ENCODE measurements at places on chromosomes 7 and 10.

GRCh38 chr7:151051108-151051507 is 2.8 kb downstream of the ASIC3 start:
- DNase-seq, result peak; percentile 66

DNA sequence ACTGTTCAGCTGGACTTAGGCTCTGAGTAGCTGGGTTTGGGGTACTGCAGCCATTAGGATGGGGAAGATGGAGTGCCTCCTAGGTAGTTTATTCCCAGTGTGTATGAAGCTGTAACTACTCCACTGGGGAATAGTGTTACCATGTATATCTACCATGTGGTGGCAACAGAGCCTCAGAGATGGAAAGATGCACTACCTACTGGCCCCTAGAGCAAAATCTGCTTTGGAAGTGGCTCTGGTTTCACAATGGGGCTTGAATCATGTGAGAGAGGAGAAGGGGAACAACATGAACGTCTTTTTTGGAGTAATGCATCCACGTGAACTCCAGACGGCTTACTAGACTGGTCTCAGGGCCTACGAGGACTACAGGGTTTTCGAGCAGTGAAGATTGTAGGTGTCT is 167.3 kb downstream of the CALCR start:
- DNase-seq, result no peak

DNA sequence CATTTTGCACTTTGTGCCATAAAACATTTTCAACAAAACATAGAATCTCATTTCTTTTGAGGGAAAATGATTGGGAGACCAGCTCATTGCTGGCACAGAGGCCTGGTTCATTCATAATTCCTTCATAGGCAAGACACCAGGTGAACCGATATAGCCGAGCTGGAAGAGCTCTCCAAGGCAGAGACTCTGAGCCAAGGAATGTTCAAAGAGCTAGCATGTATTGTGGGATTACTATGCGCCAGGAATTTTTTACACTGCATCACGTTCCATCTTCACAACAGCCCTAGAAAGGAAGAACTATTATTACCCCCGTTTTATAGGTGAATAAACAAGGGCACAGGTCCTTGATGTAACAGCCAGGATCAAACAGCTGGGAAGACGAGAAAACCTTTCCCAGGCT is 2.1 kb upstream of the IL6 start:
- DNase-seq, result no peak

DNA sequence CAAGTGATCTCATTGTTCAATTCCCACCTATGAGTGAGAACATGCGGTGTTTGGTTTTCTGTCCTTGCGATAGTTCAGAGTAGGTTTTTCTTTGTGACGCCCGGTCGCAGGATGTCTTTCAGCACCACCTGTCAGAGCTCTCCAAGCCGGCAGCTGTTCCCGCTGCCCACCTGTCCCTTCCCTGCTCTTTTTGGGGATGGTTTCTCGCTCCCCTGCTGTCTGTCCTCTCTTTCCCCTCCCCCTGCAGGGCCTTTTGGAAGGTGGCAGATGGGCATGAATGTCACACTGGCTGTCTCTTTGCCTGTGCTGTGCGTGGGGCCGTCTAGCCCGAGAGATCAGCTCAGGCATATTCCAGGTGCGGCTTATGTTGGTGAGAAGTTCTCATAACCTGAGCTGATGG is 137.0 kb downstream of the GRK5 start:
- DNase-seq, result no peak

DNA sequence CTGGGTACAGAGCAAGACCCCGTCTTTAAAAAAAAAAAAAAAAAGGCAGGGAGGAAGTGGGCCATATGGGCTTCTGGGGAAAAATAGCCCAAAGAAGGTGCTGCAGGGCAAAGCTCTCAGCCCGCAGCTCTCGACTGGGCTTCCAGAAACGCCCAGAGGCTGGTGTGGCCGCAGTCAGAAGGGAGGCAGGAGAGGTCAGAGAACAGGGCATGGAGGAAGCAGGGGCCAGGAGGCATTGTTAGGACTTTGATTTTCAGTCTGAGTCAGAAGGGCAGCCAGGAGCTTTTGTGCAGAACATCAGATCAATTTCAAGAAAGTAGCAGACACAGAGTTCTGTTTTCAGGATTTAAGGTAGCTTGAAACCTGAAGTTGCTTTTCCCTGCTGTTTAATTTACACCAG is 35.3 kb upstream of the CYTH3 start:
- DNase-seq, result no peak

- DNase-seq, result no peak
Measured at GRCh38 chr7:50717181-50717580, 65.5 kb downstream of the GRB10 start.

DNA sequence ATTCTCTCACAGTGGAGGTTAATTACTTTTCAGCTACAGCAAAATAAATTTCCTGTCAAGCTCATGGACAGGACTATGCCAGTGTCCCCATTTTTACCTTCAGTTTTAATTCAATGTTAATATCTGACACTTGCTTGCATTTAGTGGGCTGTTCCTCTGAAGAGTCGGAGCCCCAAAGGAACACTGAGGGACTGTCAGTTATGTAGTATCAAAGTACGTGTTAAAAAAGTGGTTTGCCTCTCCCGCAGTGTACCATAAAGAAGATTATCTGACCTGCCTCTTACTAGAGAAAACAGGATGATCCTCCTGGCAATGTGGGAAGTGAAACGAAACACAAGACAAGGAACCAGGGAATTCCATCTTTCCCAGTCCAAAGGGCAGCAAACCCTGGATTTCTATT is 1010.9 kb upstream of the PHF14 start:
- no peak for DNase-seq

GRCh38 chr10:23015021-23015707 is 80.2 kb upstream of the MSRB2 start:
- DNase-seq, result no peak

DNA sequence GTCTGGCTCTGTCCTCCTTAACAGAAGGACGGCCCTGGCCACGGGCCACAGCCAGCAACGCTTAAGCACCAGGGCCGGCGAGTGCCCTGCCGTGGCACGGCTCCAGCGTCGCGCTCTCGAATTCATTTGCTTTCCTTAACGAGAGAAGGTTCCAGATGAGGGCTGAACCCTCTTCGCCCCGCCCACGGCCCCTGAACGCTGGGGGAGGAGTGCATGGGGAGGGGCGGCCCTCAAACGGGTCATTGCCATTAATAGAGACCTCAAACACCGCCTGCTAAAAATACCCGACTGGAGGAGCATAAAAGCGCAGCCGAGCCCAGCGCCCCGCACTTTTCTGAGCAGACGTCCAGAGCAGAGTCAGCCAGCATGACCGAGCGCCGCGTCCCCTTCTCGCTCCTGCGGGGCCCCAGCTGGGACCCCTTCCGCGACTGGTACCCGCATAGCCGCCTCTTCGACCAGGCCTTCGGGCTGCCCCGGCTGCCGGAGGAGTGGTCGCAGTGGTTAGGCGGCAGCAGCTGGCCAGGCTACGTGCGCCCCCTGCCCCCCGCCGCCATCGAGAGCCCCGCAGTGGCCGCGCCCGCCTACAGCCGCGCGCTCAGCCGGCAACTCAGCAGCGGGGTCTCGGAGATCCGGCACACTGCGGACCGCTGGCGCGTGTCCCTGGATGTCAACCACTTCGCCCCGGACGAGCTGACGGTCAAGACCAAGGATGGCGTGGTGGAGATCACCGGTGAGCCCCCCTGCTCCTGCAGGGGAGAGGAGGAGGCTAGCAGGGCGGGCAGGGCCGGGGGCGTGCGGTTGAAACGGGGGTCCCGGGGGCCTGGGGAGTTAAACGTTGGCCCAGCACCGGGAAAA is at the start of gene HSPB1:
Gene HSPB1 (plus strand): TSS at position 327 of the 855 bp plus-strand sequence. CDS start 40 bp downstream, at position 367.
- peak; percentile 57 for DNase-seq

GRCh38 chr7:7178081-7178480 is 4.3 kb upstream of the C1GALT1 start:
- DNase-seq, result no peak

- no peak for DNase-seq
Measured at GRCh38 chr10:132384618-132385388, 12.2 kb upstream of the PWWP2B start.

DNA sequence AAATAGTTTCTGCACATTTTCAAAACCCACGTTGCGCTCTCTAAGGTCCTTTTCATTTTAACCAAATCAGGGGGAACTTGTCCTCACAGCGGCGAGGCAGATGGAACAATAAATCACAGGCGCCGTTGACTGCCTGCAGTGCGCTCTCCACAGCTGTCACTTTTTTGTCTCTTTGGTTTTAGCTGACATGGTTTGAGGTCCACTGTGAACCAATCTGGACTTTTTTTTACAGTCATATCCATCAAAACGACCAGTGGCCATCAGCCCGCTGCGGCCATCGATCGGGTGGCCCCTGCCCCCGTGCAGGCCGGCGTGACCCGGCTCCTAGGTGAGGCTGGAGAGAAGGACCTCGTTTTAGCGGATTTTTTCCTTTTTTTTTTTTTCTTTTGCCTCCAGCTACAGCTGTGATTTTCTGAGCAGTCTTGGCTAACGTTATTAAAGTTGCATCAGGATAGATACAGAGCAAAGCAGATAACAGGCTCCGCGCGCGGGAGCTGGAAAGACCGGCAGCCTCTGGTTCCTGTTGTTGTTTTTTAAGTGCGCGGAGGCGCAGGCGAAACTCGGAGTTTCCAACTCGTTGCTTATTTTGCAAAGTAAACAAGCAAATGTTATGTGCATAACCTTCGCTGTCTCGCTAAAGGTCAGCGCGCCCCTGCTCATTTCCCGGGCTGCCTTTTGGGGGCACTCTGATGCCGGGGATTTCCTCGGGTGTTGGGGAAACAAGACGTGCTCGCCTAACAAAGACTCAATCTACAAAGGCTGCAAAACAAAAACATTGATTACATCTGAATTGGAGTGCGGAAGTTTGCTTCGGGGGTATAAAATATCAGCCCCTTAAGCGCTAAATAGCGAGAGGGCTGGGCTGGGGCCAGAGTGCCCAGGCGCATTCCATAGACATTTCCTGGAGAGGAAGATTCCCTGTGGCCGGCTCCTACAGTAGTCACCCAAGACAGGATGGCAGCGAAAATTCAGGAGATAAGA is 414.8 kb upstream of the MKI67 start:
- DNase-seq, result no peak

- DNase-seq, result no peak
Measured at GRCh38 chr7:127258111-127258510, 5.4 kb upstream of the GRM8 start.

GRCh38 chr7:32037650-32038198 is 32.5 kb downstream of the PDE1C start:
- DNase-seq, result no peak

- no peak for DNase-seq
Measured at GRCh38 chr10:105534086-105534485, 893.0 kb downstream of the SORCS3 start.

GRCh38 chr7:28315565-28316410 is 96.5 kb upstream of the CREB5 start:
- no peak for DNase-seq

- DNase-seq, result no peak
Measured at GRCh38 chr10:131870831-131871672, 29.8 kb upstream of the PPP2R2D start.

DNA sequence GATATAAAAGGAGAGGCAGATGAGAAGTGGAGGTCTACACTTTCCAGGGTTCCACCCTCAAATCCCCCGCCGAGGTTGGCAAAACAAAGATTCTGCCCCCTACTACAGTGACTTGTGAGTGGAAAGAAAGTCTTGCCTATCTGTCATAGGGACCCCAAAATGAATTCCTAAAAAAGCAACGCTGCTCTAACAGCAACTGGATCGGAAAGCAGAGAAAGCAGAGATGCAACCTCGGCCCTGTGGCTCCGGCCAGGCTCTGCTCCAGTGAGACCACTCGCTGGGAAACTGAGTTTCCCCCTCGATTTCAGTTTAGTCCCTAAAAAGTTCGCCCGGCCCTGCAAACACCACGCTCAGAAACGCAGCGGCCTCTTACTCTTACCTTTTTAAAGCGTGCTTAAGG is 297.9 kb upstream of the NFE2L3 start:
- DNase-seq, result no peak

DNA sequence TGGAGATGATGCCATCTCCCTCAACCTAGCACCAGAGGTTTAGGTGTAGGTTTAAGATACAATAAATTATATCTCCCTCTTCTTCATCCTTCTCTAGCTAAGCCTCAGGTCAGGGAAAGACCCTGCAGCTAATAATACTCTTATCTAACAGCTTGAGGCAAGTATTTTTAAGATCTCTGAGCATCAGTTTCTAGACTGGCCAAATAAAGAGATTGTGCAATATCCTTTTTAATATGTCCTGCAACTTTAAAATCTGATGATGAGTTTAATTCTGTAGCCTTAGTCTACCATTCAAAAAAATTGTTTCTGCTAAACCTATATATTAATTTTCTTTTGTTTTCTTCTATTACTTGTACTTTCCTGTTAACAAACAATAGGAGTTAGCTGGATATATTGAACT is 850.8 kb downstream of the GRM8 start:
- no peak for DNase-seq

GRCh38 chr7:974820-975681 is at the start of gene COX19:
TSS of gene COX19 (minus strand) at chr7:975549. CDS start at chr7:975509, 40 bp downstream.
- peak; percentile 90 for DNase-seq

DNA sequence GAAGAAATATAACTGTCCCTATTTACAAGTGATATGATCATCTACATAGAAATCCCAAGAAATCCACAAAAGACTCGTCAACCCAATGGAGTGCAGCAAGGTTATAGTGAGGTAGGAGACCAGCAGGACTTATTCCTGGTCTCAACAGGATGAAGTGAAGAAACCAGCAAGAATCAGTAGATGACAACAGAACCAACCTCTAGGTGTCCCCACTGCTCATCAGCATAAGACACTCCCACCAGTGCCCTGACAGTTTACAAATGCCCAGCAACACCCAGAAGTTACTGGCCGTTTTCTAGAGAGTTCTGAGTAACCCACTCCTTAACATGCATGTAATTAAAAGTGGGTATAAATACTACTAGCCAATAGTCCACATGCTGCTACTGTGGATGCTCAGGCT is 470.5 kb upstream of the LRRTM3 start:
- DNase-seq, result no peak

- DNase-seq, result no peak
Measured at GRCh38 chr10:58209669-58210068, 58.0 kb downstream of the IPMK start.

- DNase-seq, result no peak
Measured at GRCh38 chr10:98349508-98349922, 65.5 kb downstream of the PYROXD2 start.

- DNase-seq, result no peak
Measured at GRCh38 chr10:29329420-29329819, 40.5 kb downstream of the LYZL1 start.
